ENCODE measurements at places on chromosomes 16 and 17.

DNA sequence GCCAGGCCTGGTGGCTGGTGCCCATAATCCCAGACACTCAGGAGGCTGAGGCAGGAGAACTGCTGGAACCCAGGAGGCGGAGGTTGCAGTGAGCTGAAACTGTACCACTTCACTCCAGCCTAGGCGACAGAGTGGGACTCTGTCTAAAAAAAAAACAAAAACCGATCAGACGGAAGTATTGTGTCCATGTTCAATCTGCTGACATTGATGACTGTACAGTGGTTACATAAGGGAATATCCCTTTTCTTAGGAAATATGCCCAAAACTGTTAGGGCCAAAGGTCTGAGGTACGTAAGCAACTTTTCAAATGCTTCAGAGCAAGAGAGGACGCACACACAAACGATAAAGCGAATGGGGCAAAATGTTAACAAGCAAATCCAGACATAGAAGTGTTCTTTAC lies 69.8 kb upstream of the DNAH17 start:
- no peak for DNase-seq

DNA sequence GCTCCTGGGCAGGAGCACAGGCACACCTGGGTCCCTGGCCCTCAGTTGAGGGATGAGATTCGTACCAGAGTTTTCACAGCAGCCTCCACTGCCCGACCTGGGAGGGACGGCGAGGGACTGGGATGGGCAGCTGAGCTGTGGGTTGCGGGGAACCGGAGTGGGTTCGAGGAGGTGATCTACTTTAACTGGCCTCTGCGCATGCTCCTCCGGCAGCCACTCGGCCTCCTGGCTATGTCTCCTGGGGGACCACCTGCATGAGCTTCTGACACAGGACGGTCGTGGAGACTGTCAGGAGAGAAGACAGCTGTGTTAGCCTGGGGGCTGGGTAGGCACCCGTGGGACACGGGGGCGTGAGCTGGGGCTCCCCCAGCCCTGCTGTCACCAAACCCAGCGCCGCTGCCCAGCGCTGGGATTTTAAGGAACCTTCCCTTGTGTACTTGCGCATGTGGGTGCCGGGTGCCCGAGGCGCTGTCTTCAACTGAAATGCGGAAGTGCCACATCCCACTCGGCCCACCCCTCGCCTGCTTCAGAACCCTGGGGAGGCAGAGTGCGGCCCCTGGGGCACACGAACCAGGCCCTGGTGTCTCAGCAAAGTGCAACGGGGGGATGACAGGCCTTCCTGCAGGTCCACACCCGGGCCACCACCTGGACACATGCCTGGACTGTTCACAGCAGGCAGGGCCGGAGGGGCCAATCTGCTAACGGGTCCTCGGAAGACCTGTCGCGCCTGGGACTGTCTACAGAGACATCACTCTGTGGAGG lies 36.4 kb downstream of the SLC7A5 start:
- no peak for DNase-seq

DNA sequence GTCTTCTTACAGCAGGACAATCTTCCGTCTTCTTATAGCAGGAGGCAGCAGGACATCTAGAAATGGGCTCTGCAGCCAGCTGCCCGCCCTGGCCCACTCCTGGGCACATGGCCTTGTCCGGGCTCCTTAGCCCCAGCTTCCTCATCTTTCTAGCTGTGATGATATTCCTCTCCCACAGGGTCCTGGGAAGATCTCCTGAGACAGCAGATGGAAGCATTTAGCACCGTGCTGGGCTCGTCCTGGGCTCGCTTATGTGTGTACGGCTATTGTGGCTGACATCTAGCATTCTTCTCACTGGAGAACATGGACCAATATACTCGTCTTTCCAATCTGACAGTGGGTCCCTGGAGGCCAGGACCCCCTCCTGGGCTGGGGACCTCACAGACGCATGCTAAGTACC lies 48.5 kb downstream of the TIMM22 start:
- DNase-seq: no peak

DNA sequence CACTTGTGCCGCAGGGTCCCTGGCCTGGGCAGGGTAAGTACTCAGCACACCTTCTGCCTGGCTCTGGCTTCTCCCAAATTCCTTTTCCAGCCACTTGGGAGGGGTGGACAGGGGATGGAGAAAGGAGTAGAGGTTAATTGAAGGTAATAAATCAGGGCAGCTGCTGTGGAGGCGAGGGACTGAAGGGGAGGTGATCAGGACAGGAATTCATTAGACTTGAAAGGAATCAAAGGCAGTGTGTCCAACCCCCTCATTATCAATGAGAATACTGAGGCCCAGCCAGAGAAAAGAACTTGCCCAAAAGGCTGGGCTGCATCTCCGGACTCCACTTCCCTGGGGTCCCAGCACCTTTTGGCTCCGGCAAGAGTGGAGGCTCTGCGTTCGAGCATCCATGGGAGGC lies 2.4 kb downstream of the SOST start:
- DNase-seq: no peak

GRCh38 chr17:65061646-65062045 lies 5.1 kb upstream of the GNA13 start:
- no peak for DNase-seq

DNA sequence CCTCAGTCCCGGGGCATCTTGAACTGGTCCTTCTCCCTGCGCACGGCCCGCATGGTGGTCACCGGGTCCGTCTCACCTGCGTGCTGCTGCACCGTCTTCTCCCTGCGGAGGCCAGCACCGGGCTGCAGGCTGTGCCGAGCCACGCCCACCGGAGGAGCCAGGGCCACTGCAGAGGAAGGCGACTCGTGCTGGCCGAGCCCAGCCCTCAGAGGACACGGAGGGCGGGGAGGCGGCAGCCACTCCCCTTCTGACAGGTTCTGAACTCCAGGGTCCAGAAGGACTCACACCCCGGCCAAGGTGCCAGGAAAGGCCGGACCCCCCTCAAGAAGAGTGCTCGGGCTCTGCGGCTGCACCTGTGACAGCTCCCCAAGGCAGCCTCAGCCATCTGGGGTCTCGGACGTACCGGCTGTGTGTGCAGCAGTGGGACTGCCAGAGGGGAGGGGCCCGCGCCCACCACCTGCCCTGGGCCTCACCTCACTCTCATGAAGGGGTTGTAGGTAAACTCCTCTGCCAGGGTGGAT lies 15.8 kb upstream of the IGFALS start:
- DNase-seq: peak; percentile 82

GRCh38 chr16:50247123-50247905 lies 19.0 kb upstream of the ADCY7 start:
- DNase-seq: no peak

DNA sequence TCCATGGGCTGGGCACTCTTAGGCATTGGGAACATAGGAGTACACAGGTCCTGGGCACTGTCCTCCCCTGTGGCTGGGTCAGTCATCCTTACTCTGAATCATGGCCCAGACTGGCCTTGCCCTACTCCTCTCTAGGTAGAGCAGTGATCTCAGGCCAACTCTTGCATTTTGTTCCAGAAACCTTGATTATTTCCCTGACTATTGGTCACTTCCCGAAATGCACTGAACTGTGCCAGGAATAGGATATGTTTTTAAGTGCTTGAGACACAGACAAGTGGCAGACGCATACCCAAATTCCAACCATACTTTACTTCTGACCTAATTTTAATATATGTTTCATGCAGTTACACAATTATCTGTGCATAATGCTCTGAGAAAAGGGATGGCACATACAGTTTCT lies 10.3 kb downstream of the KRABD2 start:
- DNase-seq: no peak

DNA sequence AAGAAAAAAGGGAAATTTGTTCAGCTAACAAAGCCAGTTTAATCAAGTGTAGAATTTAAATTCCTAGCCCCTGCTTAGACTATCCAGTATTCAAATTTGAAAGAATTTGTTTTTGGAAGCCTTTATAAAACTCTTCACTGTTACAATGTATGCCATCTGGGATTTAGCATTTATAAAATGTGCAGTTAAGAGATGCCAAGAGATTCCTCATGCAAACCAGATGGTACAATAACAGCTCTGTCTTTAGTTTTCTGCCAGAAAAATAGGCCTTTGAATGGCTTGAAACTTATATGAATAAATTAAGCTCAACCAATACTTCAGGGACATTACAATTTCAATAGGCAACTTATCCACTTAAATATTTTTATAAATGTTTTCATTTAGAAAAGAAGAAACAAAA lies 6.8 kb upstream of the ANKS4B start:
- no peak for DNase-seq

DNA sequence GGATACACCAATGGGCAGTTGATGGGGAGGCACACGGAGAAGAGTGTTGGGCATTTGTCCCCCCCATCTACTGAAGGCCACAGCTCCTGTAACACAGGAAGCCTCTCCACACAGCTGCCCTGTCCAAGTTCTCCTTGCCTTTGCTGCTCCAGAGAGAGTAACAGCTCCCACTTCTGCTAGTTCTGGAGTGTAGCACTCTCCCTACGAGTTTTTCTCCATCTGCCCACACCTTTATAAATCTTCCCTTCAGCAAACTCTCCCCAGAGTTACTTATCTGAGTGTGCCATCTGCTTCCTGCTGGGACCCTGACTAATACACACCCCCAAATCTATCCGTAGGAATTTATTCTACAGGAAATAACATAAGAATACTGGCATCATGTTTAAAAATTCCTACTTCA lies 42.6 kb upstream of the ERN1 start:
- no peak for DNase-seq

DNA sequence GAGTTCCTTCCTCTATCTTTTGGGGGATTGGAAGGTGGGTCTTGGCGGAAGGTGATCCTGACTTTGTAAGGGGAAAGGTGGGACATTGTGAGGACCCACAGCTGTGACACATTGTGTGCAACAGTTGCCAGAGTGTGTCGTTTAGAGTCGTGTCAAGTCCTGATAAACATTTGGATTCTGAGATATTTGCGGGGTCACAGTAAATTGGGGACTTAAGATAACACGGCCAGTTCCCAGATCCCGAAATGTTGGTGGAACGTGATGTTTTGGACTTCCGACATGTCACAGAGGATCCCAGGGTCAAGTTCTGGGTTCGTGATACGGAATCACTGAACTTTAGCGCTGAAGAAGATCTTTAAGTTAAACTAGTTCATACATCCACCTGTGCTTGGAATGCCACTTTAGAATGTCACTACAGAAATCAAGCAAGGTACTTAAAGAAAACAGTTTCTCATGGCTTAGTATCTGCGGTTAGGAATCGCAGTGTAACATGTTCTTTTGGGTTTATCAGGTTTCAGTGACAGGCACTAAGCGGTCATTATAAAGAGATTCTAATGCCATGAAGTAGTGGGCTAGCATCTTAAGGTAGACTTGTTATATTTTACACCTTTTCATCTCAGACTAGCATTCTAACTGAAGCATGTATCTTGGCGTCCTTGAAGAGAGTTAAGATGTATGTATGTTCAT lies 815 bp downstream of the ATAD5 start:
- no peak for DNase-seq

GRCh38 chr16:72226136-72226535 lies 54.2 kb upstream of the PMFBP1 start:
- no peak for DNase-seq

DNA sequence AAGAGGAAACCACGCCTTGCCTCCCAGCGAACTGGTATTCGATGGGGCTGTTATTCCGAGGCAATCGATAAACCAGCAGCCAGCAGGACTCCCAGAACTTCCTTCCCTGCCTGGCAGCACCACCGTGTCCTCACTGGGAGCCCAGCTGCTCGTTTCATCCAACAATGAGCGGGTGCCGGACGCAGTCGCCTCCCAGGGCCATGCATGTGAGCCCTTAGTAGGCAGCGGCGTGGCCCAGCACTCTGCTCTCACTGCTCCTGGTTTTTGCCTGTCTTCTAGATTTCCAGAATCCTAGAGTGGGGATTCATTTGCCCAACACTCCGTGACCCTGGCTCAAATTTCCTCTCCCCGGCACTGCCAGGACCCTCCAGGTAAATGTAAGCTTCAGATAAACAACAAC lies 29.1 kb upstream of the RASD1 start:
- DNase-seq: no peak

DNA sequence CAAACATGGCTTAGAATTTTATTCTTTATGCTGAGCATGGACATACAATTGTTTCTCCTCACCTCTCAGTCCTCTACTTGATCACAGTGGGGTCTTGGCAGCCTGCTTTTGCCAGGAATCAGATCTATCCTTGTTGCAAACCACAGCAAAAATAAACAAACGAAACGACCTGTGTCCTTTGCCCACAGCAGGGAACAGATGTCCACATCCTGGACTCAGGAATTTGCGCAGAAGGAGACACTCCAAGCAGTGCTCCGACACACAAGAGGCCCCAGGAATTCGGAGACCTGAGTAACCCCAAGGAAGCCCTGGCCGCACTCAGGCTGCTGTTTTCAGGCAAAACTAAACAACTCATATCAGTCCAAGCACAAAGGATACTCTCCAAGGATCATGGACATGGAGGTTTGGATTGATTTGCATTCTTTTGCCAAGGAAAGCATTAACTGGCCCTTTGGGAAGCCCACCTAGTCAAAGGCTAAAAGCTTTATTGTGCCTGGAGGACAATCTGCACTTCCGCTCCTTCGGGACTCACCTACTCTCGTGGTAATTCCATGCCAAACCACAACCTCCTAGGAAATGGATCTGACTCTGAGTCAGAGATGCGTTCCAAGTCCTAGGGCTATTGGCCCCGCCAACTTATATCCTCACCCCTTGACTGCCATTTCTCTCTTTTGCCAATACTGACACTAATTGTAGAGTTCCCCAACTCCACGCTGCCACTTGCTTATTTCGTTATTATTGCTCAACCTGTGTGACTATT lies 271.1 kb upstream of the CDH11 start:
- DNase-seq: no peak

- DNase-seq: no peak
Observed at GRCh38 chr17:15468126-15468525, 705 bp upstream of the CDRT4 start.

Data from iPS-NIHi11 (cell line).